ENCODE measurements at places on chromosomes 1 and 21. TPM values are rescaled to one million over a fixed set of nuclear protein-coding genes. Genes with fewer than 3 reads are reported as not detected.

Gene CCDC30
- 1.8 TPM for polyA plus RNA-seq

Gene LIN28A
- polyA plus RNA-seq: 648 TPM

Gene SYT14
- 4.5 TPM for polyA plus RNA-seq

Gene STUM
- polyA plus RNA-seq: 0.40 TPM

Gene STIL
- 15.6 TPM for polyA plus RNA-seq

Gene UCK2
- 104 TPM for polyA plus RNA-seq

Gene NECTIN4
- polyA plus RNA-seq: 0.16 TPM

Gene TMEM82
- polyA plus RNA-seq: 0.42 TPM

Gene ZBTB7B
- polyA plus RNA-seq: 3.6 TPM

Gene NUF2
- polyA plus RNA-seq: 51.4 TPM

Gene CRNN
- polyA plus RNA-seq: not detected

GRCh38 chr1:119133987-119134386 is 6.5 kb downstream of the WARS2 start:
- DNase-seq: no peak

DNA sequence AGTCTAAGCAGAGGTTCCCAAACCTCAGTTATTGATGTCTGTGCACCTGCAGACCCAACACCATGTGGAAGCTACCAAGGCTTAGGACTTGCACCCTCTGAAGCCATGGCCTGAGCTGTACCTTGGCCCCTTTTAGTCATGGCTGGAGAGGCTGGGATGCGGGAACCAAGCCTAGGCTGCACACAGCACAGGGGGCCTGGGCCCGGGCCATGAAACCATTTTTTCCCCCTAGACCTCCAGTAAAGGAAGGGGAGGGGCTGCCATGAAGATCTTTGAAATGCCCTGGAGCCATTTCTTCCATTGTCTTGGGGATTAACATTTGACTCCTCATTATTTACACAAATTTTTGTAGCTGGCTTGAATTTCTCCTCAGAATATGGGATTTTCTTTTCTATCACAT is 265.9 kb downstream of the PDE4B start:
- no peak for DNase-seq

- peak; percentile 87 for DNase-seq
Observed at GRCh38 chr1:8423692-8424538, 106.0 kb downstream of the SLC45A1 start.

GRCh38 chr21:21415741-21416140 is 417.5 kb downstream of the NCAM2 start:
- DNase-seq: no peak

DNA sequence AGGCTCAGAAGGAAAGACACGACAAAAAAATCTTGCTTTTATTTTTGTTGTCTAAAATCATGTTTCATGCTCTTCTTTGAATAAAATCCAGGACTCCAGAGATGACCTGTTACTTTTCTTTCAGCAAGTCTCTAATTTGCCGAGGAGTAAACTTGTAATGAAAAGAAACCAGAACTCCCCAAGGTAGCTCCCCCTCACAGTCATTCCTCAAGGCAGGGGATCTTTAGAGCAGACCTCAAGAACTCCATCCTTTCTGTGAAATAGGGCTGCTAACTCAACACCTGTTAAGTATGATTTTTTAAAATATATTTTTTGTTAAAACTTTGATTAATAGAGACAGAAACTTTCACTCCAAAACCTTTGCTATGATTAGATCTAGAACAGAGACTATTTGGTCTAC is 82.7 kb upstream of the ABCD3 start:
- no peak for DNase-seq

- no peak for DNase-seq
Observed at GRCh38 chr21:34606621-34607020, 8.3 kb downstream of the RCAN1 start.

GRCh38 chr1:117167402-117167801 is 43.3 kb downstream of the VTCN1 start:
- no peak for DNase-seq

DNA sequence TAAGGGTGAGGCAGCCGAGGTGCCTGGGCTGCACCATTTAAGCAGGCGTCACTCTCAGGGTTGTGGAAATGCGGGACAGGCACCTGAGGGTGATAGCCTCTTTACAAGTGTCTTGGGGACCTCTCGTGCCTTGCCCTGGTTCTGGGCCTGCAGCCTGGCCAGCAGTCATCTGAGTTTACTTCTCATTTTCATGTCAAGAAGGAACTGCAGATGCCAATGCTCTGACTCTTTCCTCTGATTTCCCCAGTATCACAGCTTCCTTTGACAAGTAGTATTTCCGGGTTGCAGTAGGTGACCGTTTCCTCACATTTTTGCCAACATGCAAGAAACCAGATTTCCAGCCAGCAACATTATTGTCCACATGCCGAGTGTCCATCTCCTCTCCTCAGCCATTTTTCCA is 286.9 kb downstream of the DISC1 start:
- DNase-seq: no peak

- DNase-seq: peak; percentile 84
Observed at GRCh38 chr1:38891753-38892152, 10.4 kb upstream of the GJA9 start.

GRCh38 chr1:37949524-37950152 is 2.8 kb upstream of the INPP5B start:
- no peak for DNase-seq

- DNase-seq: no peak
Observed at GRCh38 chr1:79373481-79374125, 367.1 kb upstream of the ADGRL4 start.

GRCh38 chr1:238005116-238005515 is 114.4 kb upstream of the ZP4 start:
- DNase-seq: no peak

- no peak for DNase-seq
Observed at GRCh38 chr1:23816361-23816760, 8.9 kb downstream of the HMGCL start.

DNA sequence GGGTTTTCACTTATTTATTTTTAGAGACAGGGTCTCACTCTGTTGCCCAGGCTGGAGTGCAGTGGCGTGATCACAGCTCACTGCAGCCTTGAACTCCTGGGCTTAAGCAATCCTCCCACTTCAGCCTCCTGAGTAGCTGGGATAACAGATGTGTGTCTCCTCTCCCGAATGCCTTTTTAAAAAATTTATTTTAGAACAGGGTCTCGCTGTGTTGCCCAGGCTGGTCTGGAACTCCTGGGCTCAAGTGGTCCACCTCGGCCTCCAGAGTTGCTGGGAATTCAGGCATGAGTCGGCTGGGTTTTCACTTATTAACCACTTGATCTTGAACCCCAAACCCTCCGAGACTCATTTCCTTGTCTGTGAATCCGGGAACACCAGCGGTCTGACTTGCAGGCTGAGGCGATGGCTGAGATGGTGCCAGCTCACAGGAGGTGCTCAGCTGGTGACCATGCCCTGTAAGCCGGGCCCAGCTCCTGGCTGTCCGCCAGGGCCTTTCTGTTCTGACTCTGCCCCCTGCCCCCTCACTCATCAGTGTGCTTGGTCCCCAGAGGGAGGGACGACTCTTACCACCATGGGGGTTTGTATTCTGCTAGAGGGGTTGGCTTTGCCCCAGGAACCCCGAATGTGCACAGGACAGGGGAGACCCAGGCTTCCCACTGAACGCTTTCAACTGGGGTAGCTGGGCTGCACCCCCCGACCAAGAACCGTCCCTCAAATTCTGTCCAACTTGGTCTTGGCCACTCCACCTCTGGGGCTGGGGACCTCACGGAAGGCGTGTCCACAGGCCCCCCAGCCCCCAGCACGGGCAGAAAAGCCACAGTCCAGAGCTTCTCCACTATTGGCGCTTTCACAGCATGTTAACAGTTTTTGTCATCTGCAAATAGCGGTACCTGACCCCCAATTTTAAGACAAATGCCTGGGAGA is 22.5 kb downstream of the MMEL1 start:
- DNase-seq: no peak

DNA sequence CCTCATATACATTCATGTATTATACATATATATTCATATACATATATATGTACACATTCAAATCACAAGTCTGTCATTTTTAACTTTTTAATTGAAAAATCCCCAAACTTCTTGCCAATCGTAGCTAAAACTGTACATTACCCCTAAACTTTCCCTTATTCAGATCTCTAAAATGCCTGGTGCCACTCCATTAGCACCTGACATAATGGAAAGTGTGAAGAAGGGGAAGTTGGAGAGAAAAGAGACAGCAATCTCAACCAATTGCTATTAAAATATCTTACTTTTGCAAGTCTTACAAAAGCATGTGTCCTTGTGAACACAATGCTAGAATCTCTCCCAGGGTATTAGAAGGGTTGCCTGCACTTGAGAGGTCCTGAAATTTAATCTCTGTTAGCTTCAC is 22.7 kb upstream of the PRKACB start:
- DNase-seq: no peak

DNA sequence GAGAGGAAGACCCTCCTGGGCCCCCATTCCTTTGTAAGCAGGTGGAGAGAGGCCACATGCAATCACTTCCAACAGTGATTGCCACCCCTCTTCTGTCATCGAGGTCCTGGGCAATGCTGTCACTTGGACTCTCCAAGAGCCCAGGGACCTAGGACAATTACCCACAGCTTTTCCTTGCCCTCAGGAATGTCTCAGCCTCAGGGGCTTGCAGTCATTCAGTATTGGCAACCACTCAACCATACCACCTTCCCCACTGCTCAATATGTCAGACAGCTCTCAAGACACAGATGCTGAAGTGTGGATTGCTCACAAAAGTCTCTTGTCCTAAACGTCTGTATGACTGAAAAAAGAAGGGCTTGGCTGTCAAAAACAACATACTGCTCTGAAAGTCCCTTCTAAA is 87.8 kb downstream of the PTPN14 start:
- DNase-seq: no peak

Data from GM23338 (cell line).